ENCODE measurements at places on chromosomes 12 and 14.

GRCh38 chr14:33809396-33809981 lies 141.4 kb downstream of the EGLN3 start:
- no peaks in the 10 kb centered on the region for H3K36me3 ChIP-seq
- H3K4me1 ChIP-seq = no peaks in the 10 kb centered on the region

DNA sequence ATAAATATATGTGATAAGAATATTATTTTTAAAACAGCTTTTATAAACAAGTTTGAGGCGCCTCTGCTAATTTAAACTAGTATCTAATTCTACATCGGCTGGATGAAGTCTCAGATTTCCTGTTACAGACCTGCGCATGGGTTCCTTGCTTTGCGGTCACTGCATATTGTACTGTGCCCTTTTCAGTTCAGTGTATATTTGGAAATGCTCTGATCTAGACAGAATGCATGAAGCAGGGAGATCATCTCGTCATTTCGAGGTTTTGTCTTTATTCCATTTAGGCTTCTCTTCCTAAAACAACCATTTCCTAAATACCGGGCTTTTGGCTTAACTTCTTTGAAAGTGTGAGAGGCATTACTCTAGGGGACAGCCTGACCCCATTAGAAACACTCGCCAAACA lies 25.6 kb downstream of the CRACR2A start:
- no peak overlapping the region for H3K27ac ChIP-seq
- no peak overlapping the region for H3K4me3 ChIP-seq
- no peaks in the 10 kb centered on the region for H3K27me3 ChIP-seq
- peaks cover 58% of the 10 kb centered on the region for H3K36me3 ChIP-seq
- H3K4me1 ChIP-seq = peaks cover 20% of the 10 kb centered on the region
- DNase-seq = no peak

- no peaks in the 10 kb centered on the region for H3K27me3 ChIP-seq
- no peak overlapping the region for H3K4me3 ChIP-seq
- H3K4me1 ChIP-seq = no peaks in the 10 kb centered on the region
- no peak overlapping the region for H3K27ac ChIP-seq
These were observed 77.9 kb upstream of the AVPR1A start for GRCh38 chr12:63228853-63229252.

- no peaks in the 10 kb centered on the region for H3K4me1 ChIP-seq
- H3K4me3 ChIP-seq = no peak overlapping the region
- H3K27ac ChIP-seq = no peak overlapping the region
- DNase-seq = no peak
- no peaks in the 10 kb centered on the region for H3K27me3 ChIP-seq
These were observed 37.2 kb downstream of the RDH12 start for GRCh38 chr14:67738740-67739504.

DNA sequence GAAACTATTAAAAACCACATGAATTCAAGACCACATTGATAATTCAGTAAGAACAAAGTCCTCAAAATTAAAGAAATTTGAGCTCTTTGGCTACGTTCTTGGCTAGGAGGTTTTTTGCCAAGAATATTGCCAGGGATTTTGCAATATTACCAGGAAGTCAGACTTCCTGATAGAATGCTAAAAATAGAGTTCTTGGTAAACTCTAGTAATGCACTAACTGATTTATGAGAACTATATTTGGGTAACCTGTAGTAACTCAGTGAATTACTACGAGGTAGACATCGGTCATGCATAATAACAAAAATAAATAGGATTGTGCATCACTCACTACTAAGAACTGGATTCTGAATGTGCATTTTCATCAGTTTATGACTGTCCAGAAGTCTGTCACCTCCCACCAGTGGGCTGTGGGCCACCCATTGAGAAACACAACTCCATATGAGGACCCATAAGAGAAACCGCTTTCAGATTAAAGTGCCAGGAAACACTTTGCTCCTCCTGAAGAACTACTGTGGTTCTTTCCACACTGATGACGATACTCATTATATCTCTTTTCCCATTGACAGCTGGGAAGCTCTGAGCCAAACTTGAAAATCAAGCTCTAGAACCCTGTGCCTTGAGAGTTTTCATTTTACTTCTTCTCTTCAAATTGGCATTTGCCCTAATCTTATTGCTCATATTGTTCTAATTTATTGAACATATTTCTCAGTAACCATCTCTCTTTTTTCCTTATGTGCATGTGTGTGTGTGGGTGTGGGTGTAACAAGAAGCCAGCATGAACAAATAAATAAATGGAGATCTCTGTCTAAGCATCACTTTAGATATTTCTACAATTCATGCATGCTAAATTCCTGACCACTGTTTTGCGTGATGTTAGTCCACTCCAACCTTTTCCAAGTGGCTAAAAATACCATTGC lies 116.6 kb downstream of the BCL11B start:
- H3K4me1 ChIP-seq = peaks cover 4% of the 10 kb centered on the region
- no peaks in the 10 kb centered on the region for H3K36me3 ChIP-seq
- no peak for DNase-seq
- no peaks in the 10 kb centered on the region for H3K27me3 ChIP-seq

- DNase-seq = no peak
- no peak overlapping the region for H3K4me3 ChIP-seq
- H3K27me3 ChIP-seq = no peaks in the 10 kb centered on the region
- no peaks in the 10 kb centered on the region for H3K36me3 ChIP-seq
- no peak overlapping the region for H3K27ac ChIP-seq
These were observed 192.1 kb upstream of the GARIN6 start for GRCh38 chr12:99455350-99456035.

- H3K36me3 ChIP-seq = no peaks in the 10 kb centered on the region
- H3K4me1 ChIP-seq = no peaks in the 10 kb centered on the region
- no peak overlapping the region for H3K4me3 ChIP-seq
These were observed 186.8 kb upstream of the PRICKLE1 start for GRCh38 chr12:42776396-42776795.

DNA sequence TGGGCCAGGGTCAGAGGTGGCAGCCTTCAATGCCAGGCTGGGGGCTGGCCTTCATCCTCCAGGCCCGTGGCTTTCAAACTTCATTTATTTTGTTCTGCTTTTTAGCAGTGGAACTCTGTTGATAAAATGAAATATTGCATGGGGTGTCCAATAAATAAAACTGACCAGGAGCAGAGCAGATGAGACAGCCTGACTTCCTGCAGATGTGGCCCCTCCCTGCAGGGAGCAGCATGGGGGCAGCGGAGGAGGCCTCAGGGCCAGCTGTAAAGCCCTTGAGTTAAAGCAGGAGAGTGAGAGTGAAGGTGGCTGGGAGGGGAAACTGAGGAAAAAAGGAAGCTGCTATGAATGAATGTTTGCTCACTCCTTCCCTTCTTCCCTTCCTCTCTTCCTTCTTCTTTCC lies 120.3 kb downstream of the RPAP3 start:
- H3K27me3 ChIP-seq = no peaks in the 10 kb centered on the region
- H3K27ac ChIP-seq = no peak overlapping the region
- no peak overlapping the region for H3K4me3 ChIP-seq

DNA sequence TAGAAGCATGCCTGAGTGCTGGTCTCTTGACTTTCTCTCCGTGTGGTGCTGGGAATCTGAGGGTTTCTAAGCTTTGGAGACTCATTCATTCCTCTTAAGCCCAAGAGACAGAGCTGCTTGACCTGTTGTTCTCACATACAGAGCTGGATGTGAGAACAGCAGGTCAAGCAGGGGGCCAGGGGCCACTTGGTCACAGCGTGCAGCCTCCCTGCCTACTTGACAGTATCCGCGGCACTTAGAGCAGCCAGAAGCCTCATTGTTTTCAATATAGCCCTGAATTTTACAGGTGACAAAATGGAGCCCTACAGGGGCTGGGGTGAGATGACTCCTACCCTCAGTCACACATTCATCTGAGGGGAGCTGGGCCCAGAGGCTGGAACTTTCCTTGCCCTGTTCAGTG lies 88.9 kb downstream of the ESRRB start:
- no peaks in the 10 kb centered on the region for H3K27me3 ChIP-seq
- no peak for DNase-seq
- H3K4me1 ChIP-seq = no peaks in the 10 kb centered on the region
- no peak overlapping the region for H3K4me3 ChIP-seq
- H3K36me3 ChIP-seq = no peaks in the 10 kb centered on the region

- H3K4me3 ChIP-seq = no peak overlapping the region
- no peak for DNase-seq
- H3K36me3 ChIP-seq = no peaks in the 10 kb centered on the region
- H3K27me3 ChIP-seq = no peaks in the 10 kb centered on the region
- peaks cover 14% of the 10 kb centered on the region for H3K4me1 ChIP-seq
These were observed 9.8 kb upstream of the PARP11 start for GRCh38 chr12:3882896-3883564.

- H3K36me3 ChIP-seq = peaks cover 31% of the 10 kb centered on the region
- peak overlapping the region; percentile 90 for H3K27ac ChIP-seq
- no peaks in the 10 kb centered on the region for H3K27me3 ChIP-seq
These were observed 18.2 kb upstream of the CLEC2D start for GRCh38 chr12:9651265-9651729.

DNA sequence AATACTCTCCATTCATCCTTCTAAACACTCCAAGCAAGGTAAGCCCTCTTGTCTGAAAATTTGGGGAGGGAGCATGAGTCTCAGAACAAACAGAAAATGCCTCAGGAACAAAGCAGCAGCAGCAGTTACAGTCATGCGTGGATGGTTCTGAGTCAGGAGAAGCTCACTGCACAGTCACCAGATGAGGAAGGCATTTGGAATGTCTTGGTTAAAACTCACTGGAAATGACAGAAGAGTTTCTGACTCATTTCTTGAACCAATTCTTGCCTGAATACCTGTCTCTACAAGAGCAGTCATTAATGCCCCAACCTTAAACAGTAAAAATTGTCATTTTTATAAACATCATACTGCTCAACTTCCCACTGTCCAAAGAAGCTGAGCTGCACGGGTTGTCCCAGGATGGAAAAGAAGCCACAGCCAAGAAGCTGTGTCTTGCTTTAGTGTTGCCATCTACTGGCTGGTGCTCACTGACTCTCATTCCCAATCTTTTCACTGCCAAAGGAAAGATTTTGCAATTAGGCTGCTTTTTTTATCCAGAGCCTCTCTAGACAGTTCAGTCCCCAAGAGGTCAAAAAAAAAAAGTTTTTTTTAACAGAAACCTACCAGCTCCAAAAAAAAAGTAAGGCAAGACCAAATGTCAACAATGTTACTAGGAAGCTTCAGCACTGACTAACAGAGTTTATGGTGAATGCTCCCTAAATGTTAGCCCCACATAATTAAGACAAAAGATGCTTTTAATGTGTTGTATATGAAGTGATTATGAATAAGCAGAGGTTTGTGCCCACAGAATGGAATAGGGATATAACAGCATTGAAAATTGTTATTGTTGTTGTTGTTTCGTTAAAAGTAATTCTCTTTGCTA lies 40.4 kb downstream of the KICS2 start:
- H3K4me1 ChIP-seq = no peaks in the 10 kb centered on the region
- no peak overlapping the region for H3K27ac ChIP-seq
- H3K36me3 ChIP-seq = no peaks in the 10 kb centered on the region
- H3K27me3 ChIP-seq = no peaks in the 10 kb centered on the region

- H3K4me3 ChIP-seq = no peak overlapping the region
- no peaks in the 10 kb centered on the region for H3K4me1 ChIP-seq
- no peak for DNase-seq
- no peaks in the 10 kb centered on the region for H3K27me3 ChIP-seq
- peaks cover 44% of the 10 kb centered on the region for H3K36me3 ChIP-seq
- H3K27ac ChIP-seq = no peak overlapping the region
These were observed 7.7 kb downstream of the ZNF605 start for GRCh38 chr12:132948146-132949066.

GRCh38 chr12:11689591-11690186 lies 40.2 kb downstream of the ETV6 start:
- H3K27ac ChIP-seq = no peak overlapping the region
- peaks cover 9% of the 10 kb centered on the region for H3K4me1 ChIP-seq
- no peak overlapping the region for H3K4me3 ChIP-seq
- no peaks in the 10 kb centered on the region for H3K27me3 ChIP-seq
- H3K36me3 ChIP-seq = no peaks in the 10 kb centered on the region
- no peak for DNase-seq

DNA sequence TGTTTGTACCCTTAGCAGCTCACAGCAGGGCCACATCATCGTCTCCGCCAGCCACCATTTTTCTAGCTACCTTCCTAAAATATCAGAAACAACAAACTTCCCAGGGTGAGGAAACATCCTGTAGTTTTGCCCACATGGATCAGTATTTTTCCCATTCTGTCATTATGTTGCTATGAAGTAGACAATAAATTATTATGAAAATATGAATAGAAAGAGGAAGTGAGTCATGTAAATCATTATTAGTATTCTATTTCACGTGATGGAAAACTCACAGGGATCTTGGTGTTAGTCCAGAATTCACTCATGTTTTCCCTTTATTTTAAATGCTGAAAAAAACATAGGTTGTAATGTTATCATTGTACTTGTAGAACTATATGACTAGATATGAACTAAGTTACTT lies 319.4 kb downstream of the SYT1 start:
- H3K27ac ChIP-seq = no peak overlapping the region
- H3K4me3 ChIP-seq = no peak overlapping the region
- no peaks in the 10 kb centered on the region for H3K27me3 ChIP-seq
- H3K4me1 ChIP-seq = no peaks in the 10 kb centered on the region

GRCh38 chr12:17079251-17079909 lies 473.4 kb upstream of the LMO3 start:
- H3K4me1 ChIP-seq = no peaks in the 10 kb centered on the region
- H3K36me3 ChIP-seq = no peaks in the 10 kb centered on the region
- no peaks in the 10 kb centered on the region for H3K27me3 ChIP-seq
- no peak overlapping the region for H3K4me3 ChIP-seq
- DNase-seq = no peak
- H3K27ac ChIP-seq = no peak overlapping the region

DNA sequence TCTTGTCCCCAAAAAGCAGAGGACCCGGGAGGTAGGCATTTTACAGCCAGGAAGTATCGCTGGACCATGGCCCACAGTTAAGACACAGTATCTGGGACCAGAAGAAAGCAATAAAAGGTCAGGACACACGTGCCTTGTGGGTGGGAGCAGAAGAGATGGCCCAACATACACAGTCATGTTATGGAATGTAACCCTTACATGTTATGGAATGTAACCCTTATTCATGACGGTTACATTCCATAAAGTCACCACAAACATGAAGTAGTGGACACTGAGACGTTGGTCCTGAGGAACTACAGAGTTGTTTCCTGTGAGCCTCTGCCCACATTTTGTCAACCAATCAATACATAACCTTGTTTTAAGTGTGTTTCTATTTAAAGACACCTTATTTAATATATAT lies 285.6 kb upstream of the FKBP4 start:
- DNase-seq = no peak
- no peak overlapping the region for H3K4me3 ChIP-seq
- H3K36me3 ChIP-seq = no peaks in the 10 kb centered on the region
- H3K4me1 ChIP-seq = no peaks in the 10 kb centered on the region
- no peaks in the 10 kb centered on the region for H3K27me3 ChIP-seq

GRCh38 chr12:91893476-91893875 lies 252.2 kb downstream of the BTG1 start:
- H3K27me3 ChIP-seq = no peaks in the 10 kb centered on the region
- no peak for DNase-seq
- no peak overlapping the region for H3K4me3 ChIP-seq
- H3K4me1 ChIP-seq = no peaks in the 10 kb centered on the region
- no peaks in the 10 kb centered on the region for H3K36me3 ChIP-seq

- H3K27me3 ChIP-seq = no peaks in the 10 kb centered on the region
- peaks cover 6% of the 10 kb centered on the region for H3K4me1 ChIP-seq
- H3K4me3 ChIP-seq = no peak overlapping the region
- no peak overlapping the region for H3K27ac ChIP-seq
- DNase-seq = no peak
These were observed 248.8 kb downstream of the ANO6 start for GRCh38 chr12:45464699-45465098.
